ENCODE measurements at places on chromosomes 2 and 18.

GRCh38 chr2:36170805-36171204 is 184.8 kb upstream of the CRIM1 start:
- DNase-seq = no peak

- DNase-seq = no peak
Measured at GRCh38 chr2:226426292-226426736, 373.3 kb downstream of the IRS1 start.

GRCh38 chr2:41698678-41699422 is 349.0 kb upstream of the PKDCC start:
- peak; percentile 1 for DNase-seq

- DNase-seq = peak; percentile 63
Measured at GRCh38 chr2:236507393-236508085, 62.1 kb upstream of the ACKR3 start.

DNA sequence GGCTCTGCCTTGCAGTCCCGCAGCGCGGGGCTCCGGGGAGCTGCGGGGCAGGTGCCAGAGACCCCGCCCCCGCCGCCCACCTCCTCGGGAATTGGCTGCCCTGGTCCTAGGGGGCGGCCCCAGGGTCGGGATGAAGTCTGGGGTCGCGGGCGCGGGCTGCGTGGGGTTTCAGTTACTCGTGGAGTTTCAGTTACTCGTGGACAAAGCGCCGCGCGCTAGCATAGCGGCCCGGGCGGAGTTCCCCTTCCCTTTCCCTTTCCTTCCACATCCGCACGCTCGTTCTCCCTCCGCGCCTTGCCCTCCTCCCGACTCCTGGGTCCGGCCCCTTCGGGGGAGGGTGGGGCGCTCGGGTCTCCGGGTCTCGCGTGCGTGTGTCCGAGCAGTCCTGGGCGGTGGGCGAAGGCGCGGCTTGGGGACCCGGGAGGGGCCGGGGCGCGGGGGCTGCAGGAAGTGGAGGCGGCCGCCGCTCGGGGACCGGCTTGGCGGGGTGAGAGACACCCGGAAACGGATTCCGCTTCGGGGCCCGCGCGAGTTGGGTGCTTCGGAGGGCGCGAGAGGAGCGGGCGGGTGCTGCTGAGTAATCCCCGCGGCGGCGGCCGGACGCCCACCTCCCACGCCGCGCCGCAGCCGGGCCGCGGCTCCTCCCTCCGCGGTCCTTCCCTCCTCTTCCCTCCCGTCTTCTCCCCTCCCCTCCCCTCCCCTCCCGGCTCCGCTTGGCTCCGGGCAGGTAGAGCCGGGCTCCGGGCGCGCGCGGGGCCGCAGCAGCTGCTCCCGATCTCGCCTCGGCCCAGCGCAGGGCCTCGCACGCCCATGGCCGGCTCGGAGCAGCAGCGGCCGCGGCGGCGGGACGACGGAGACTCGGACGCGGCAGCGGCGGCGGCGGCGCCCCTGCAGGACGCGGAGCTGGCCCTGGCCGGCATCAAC is at the start of gene TTC39C:
Gene TTC39C, plus strand, starts transcription at position 693 of the 924 bp plus-strand sequence. Its CDS starts 118 bp downstream, at position 811.
- peak; percentile 71 for DNase-seq

DNA sequence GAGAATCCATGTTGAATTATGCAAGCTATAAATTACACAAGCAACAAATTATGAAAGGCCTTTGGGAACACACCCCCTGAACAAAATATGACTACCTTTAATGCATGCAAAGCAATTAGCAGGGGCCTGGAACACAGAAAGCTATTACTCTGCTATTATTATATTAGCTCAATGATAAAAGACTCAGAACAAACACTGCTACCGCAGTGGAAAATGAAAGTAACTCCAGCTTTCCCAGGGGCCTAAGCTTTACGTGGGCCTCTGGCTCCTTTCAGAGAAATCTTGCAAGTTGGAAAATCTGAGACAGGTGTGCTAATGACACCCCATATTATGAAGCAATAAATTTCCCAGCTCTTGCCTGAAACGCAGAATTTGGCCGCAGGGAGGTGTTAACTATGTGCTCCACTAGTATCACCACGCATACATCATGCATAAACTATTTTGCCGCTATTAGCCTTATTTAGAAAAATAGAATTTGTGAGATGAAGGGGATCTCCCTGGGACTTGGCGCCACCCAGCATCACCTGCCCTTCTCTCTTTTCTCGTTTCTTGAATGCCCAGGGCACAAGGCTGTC is 321.6 kb upstream of the LYPD1 start:
- DNase-seq = no peak

DNA sequence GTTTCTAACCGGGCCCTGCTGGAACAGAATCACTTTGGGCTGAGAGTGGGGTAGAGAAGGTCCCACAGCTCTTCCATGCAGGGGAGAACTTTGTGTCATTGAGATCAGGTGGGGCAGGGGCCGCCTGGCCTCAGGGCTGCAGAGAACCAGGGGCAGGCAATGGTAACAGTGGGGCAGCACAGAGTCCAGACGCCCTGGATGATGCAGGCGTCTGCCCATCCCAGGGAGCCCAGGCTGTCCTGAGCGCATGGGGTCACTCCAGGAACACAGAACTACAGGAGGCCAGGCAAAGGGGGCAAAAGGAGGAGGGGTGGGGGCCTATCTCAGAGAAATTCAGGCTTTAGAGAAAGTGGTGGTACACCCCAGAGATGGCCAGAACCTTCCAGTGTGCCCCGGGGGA is 121.3 kb downstream of the NDUFA10 start:
- no peak for DNase-seq

- DNase-seq = no peak
Measured at GRCh38 chr2:239936838-239937581, 88.1 kb downstream of the NDUFA10 start.

GRCh38 chr2:216163518-216163917 is 54.4 kb downstream of the XRCC5 start:
- DNase-seq = no peak

GRCh38 chr18:11047817-11048216 is 101.6 kb downstream of the PIEZO2 start:
- DNase-seq = no peak

DNA sequence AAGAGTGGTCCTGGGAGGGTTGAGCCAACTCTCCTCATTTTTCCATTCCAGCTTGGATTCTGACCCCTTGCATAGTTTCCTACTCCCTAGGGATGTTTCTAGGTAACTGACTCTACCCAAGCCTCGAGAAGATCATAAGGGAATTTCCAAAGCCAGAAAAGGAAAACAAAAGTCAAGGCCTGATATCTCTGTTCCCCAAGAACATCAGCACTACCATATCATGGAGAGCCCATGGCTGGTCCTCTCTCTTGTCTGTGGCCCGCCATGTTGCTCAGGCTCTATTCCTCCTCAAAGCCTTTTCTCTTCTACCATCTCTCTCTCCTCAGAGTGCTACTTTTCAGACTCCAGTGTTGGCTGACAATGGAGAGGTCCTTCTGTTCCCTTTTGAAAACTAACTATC is 99.6 kb upstream of the KLF7 start:
- no peak for DNase-seq

GRCh38 chr18:1014951-1015624 is 110.4 kb downstream of the ADCYAP1 start:
- DNase-seq = no peak

- peak; percentile 57 for DNase-seq
Measured at GRCh38 chr2:216081487-216082116, at the start of the genes PECR and TMEM169. TSS of gene PECR (minus strand) at chr2:216081809. CDS start at chr2:216081741, 68 bp downstream. TSS of gene TMEM169 (plus strand) at chr2:216081919. CDS start at chr2:216095964, 14,045 bp downstream.

- no peak for DNase-seq
Measured at GRCh38 chr2:101272045-101272784, 19.5 kb downstream of the CNOT11 start.

DNA sequence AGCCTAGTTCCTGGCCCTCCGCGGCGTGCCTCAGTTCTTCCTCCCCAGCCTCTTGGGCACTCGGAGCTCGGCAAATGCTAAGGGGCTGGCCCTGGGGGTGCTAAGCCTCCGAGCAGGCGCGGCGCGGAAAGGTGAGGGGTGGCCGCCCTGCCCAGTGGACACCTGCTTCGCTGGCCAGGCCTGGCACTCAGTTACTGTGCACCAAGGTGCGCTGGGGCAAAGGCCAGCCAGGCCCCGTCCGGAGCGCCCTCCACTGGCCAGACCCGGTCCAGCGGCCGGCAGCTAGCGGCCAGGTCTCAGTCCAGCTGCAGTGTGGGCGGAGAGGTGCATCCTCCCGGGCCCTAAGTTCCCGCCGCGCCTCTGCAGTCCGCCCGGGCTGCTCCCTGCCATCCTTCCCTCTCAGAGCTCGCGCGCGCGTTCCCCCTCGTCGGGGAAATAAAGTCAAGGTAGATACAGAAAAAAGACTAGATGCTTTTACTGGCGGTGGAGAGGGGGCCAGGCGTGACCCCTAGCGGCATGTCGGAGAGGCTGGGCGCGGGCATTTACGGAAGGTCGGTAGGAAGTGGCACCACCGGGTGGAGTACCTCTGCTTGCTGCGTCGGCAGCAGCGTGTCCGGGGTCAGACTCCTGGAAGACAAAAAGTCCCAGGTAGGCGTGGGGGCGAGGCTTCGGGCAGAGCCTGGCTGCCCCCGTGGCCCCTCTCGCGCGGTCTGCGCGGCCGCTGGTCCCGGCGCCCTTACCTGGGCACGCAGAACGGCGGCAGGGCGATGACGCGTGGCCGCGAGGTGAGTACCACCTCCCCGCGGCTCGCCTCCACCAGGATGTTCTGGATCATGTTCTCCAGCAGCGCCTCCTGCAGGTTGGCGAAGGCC is 9.4 kb upstream of the CRYBA2 start:
- peak; percentile 22 for DNase-seq

GRCh38 chr2:217652761-217653639 is 349.8 kb downstream of the TNS1 start:
- no peak for DNase-seq

- DNase-seq = no peak
Measured at GRCh38 chr2:85996591-85996990, 107.8 kb upstream of the ST3GAL5 start.

- DNase-seq = no peak
Measured at GRCh38 chr2:68907920-68908253, 36.7 kb upstream of the BMP10 start.

DNA sequence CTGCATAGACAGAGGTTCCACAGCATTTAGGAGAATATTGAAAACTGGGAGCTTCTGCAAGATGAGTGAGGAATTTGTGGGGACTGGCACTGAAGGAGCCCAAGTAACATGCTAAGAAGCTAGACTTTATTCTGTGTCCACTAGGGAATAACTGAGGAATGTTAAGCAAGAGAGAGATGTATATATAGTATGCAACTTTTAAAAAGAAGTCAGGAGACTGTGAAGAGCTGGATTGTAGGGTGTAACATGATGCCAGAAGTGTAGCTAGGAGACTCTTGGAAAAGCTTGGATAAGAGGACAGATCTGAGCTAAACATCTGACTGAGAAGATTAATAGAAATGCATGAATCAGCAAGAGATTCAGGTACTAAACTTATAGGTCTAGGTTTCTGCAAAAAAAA is 270.6 kb upstream of the MMADHC start:
- no peak for DNase-seq

GRCh38 chr2:193566886-193567285 is 1372.2 kb upstream of the TMEFF2 start:
- no peak for DNase-seq

DNA sequence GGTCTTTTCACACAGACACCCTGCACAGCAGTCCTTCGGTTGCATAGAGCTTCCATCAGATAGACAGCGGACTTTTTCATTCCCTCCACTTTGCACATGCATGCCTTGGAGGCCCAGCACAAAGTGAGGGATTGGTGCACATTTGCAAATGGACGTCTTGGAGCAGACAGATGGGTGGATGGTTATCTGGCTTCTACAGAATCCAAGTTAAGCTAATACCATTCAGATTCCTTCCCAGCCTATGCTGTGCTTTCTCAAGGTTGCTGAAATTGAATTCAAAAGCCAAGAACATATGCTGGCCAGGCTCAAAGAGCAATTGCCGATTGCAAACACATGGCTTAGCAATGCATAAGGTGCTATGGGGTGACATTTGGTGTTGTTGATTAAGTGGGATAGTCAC is 186.4 kb downstream of the VAPA start:
- no peak for DNase-seq

GRCh38 chr18:22168360-22168921 is 948 bp upstream of the GATA6 start:
- no peak for DNase-seq

GRCh38 chr2:85852937-85853498 is 35.8 kb downstream of the ST3GAL5 start:
- peak; percentile 63 for DNase-seq

DNA sequence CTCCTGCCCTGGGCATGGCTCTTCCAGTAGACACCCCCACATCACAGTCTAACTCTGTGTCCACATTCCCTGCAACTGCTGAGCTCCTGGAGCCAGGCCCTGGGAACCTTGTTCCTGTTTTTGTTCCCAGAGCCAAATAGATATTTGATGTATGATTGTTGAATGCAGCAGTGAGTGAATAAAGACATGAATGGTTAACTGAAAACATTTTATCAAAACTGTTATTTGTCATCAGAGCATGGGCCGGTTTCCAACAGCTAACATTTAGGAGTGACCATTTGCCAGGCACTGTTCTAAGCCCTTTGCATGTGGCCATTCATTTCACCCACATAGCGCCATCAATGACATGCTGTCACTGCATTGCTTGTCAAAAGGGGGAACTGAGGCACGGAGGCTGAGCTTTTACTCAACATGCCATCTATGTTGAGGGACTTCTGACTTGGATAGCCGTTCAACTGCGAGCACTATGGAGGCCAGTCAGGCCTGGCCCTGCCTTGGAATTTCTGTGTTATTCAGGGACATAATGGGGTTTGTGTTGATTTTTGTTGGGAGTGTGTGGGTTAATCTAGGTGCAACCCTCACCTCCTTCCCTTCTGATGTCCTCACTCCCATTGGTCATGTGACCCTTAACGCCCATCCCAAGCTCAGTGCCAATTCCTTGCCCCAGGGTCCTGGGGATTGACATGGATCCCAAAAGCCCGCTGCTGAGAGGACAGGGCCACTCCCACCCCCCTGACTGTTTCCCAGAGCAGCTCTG is 12.6 kb downstream of the IL1R1 start:
- no peak for DNase-seq

DNA sequence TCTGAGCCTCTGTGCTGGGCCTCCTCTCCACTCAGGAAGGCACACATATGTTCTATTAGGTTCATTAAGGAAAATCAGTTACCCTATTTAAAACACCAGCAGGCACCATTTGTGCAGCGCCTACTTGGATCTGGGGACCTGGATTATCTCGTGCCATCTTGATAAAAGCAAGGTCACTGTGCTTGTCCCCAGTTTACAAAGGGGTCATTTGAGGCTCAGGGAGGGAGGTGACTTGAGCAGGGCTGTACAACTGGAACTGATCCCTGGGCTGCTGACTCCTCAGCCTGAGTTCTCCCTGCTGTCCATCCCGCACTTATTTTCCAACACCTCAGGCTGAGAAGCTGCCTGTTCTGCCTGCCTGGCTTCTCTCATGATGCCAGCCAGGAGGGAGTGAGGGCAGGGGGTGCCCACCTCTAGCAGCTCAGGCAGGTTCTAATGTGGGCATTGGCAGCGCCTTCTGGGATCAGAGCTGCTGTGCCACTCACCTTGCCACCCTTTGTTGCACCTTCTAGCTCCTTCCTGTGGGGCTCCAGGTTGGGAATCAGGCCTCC is 120.3 kb downstream of the GLI2 start:
- no peak for DNase-seq

GRCh38 chr2:86617153-86617552 is 6.5 kb downstream of the RNF103 start:
- DNase-seq = no peak

GRCh38 chr2:55311444-55311870 is 42.4 kb upstream of the MTIF2 start:
- no peak for DNase-seq

- peak; percentile 41 for DNase-seq
Measured at GRCh38 chr2:172931918-172932520, 143.6 kb upstream of the MAP3K20 start.

All from naive thymus-derived CD8-positive, alpha-beta T cell (primary cell).